SK-N-SH (cell line): ENCODE measurements at places on chromosomes 1 and 21. TPM values are rescaled to one million over a fixed set of nuclear protein-coding genes. Genes with fewer than 3 reads are reported as not detected.

The GPR161 gene
- 19.2 and 20.1 TPM in 2 replicates for polyA plus RNA-seq

The RXRG gene
- polyA plus RNA-seq: not detected in 2 replicates

The FCRL6 gene
- polyA plus RNA-seq: not detected in 2 replicates

The CFAP107 gene
- not detected in 2 replicates for polyA plus RNA-seq

The RNU1-3 gene
- polyA plus RNA-seq: not detected in 2 replicates

The CHI3L2 gene
- polyA plus RNA-seq: 0.92 and 0.97 TPM in 2 replicates

The CCDC28B gene
- polyA plus RNA-seq: 18.8 and 26.3 TPM in 2 replicates

The FCGR1A gene
- not detected in 2 replicates for polyA plus RNA-seq

The SEC16B gene
- 0.31 and 0.32 TPM in 2 replicates for polyA plus RNA-seq

The PBX1 gene
- polyA plus RNA-seq: 25.3 and 27.0 TPM in 2 replicates

The GBP4 gene
- 0.02 TPM in 1 of 2 replicates, not detected in the other for polyA plus RNA-seq

The RGS5 gene
- 260 and 290 TPM in 2 replicates for polyA plus RNA-seq

The KRTAP21-2 gene
- not detected in 2 replicates for polyA plus RNA-seq

The OLIG1 gene
- polyA plus RNA-seq: not detected in 2 replicates

The ACTN2 gene
- 0.10 and 0.15 TPM in 2 replicates for polyA plus RNA-seq
